AG20443 (cell line): ENCODE measurements at places on chromosomes 3 and 15.

GRCh38 chr3:187085021-187085666, 54.2 kb downstream of the RPL39L start:
- no peak for DNase-seq

DNA sequence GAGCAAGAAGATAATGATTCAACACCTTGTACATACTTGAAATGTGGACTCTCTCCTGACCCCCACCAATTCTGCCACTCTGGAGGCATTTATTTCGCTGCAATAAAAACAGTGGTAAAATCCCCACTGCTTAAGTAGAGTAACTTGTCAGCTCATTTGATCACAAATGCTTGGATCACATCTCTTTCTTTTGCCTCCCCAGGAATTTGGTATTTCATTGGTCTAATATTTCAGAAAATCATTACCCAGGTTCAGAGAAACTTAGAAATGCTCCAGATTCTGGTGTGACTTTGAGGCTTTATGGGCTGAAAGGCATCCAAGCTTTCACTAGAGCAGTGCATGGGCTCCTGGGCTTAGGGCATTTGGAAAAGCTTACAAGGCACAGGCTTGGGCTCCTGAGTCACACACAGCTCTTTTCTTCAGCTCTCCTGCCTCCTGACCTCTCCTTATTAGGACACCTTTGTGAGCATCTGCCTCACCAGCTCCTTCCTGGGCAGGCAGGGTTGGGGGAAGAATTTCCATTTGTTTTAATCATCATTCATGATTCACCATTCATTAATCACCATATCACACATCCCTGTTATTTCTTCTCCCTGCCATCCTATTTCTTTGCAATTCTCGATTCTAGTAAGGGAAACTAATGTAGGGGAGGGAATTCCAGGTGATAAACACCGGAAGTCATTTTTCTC, 22.5 kb downstream of the CDCP1 start:
- peak; percentile 74 for DNase-seq

DNA sequence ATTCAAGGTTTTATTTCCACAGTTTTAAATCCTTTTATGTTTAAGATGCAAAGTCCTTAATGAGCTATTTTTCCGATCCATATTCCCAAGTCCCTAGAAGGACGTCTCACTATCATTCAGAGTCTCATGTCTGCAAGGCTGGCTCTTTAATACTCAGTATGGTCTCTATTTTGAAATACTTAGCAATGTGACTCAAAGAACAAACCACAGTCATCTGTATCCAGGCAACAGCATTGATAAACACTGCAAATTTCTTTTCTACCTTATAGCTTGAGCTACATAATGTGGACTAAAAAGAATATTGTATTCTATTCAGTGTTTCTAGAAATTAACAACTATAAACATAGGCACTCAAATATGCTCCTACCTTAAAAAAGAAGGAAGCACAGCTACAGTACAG, 588.3 kb upstream of the NAALADL2 start:
- DNase-seq: peak; percentile 64

DNA sequence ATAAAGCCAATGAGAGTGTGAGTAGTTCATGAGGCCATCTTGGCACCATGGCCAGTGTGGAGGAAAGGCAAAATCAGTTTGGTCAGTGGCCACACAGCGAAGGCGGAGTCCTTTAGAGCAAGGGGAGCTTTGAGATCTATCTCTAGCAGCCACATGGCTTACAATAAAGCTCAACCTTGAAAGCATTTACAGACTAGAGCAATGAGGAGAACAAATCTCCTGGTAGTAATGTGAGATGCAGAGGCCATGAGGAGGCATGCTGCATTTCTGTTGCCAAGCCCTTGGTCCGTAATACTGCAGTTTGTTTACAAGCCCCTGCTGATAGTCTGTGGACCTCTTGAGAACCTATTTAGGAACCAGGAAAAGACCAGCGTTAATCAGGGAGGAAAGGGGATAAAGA, 381.5 kb upstream of the C2CD4B start:
- DNase-seq: no peak

GRCh38 chr3:16089521-16089920, 85.0 kb upstream of the GALNT15 start:
- no peak for DNase-seq

DNA sequence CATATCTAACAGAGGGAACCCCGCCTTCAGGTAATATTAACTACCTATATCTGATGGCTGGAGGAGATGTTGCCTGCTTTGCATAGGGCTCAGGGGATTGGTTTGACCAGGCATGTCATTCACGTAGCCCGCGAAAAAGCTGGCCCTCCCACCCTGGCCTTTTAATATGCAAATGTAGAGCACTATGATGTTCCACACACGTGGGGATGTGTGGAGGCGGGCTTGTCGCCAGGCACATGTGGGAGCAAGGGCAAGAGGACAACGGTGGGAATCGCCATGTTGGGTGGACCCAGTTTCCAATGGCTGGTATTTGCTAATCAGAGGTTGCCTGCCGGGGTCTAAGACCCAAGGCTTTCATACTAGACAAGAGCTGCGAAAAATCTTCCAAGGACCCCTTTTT, 469.8 kb downstream of the ZPLD1 start:
- DNase-seq: no peak

DNA sequence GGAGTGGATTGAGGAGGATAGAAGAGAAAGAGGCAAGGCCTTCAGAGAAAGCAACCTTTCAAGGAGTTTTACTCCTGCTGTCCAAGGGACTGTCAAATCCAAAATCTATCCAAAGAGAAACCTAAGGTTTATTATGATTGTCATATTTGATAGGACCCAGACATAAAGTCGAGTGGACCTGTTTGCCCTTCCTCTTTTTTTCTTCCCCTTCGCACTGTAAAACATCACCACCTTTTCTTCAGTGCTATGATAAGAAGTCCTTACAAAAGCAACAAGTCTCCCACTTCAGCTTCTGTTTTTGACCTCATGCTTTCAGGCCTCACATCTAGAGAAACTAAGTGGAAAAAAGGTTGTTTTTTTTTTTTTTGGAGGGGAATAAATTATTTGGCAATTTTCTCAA, 73.0 kb downstream of the TRPC1 start:
- no peak for DNase-seq

DNA sequence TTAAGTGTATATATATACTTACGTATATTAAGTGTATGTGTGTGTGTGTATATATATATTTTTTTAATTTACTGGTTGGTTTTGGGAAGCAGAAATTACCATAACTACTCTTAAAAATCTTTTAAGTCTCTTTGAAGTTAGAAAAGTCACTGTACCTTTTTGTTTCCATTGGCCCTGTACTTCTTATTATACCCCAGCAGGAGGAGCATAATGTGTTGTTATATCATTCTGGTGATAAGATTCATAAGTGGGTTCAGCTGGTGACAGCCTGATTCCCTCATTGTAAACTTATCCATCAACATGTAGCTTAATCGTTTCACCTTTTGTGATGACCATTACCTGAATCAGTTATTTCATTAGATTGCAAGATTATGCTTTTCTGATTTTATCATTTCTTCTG, 30.8 kb downstream of the MLH1 start:
- DNase-seq: peak; percentile 28

DNA sequence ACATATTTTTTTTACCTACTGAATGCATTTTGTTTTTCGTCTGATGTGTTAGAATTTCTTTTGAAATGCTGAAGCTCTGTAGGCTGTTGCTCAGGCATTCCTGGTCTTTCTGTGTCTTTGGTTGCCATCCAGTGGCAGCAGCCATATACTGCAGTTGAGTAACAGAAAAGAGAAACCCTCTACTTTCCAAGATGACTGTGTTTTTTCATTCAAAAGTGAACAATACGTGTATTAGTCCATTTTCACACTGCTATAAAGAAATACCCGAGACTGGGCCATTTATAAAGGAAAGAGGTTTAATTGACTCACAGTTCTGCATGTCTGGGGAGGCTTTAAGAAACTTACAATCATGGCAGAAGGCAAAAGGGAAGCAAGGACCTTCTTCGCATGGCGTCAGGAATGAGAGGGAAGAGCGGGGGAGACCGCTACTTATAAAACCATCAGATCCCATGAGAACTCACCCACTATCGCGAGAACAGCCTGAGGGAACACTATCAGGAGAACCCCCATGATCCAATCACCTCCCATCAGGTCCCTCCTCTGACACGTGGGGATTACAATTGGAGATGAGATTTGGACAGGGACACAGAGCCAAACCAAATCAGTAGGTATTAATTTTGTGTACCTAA, 4.7 kb upstream of the GOLGA8B start:
- peak; percentile 72 for DNase-seq

DNA sequence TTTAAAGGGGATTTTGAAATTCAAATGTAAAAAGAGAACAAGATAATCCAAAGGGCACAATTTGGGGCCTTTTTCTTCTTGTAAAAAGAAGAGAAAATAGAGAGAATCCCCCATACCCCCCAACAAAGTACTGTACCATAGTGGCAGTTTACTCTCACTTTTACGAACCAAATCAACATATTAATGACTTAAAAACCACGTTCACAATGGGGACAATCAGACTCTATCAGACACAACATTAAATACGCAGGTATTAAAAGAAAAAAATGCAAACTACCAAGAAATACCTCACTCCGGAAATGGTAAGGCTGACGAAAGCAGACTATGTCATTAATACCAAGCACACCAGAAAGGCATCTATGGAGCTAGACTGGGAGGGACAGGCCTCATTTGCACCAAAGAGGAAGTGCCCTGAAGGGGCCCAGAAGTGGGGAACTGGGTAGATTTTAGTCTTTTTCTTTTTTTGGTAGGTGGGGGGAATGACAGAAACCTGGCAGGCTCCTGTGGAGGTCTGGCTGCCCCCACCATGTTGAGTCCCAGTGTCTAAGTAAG, 134.3 kb downstream of the TIGIT start:
- DNase-seq: no peak

GRCh38 chr3:147431751-147432150, 22.6 kb downstream of the ZIC1 start:
- peak; percentile 30 for DNase-seq

DNA sequence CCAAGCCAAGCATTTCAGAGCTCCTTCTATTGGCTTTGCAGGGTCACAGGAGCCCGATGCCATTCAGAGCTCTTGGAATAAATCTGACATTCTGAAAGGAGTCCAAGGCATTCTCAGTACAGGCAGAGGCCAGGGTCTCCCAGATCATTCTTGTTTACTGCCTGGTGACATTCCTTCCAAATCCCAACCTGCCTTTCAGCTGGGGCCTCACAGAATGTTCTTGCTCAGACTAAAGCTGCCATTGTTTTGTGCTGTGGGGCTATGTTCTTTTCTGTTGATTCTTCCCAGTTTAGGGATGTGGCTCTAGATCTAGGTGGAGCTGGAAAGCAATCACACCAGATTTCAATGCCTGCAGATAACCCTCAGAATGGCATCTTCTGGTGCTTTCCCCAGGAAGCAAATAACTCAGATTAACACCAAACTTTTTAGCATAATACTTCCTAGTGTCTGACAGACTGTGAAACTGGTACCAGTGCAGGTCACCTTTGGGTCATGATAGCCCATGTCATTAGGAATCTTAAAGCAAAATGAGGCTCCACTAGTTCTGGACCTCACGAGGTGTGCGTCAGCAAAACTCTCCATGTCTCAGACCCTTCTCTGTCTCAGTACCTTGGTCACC, 166.9 kb downstream of the CHST2 start:
- no peak for DNase-seq

- DNase-seq: peak; percentile 88
Observed at GRCh38 chr3:100525753-100526612, 33.6 kb downstream of the TMEM45A start.

DNA sequence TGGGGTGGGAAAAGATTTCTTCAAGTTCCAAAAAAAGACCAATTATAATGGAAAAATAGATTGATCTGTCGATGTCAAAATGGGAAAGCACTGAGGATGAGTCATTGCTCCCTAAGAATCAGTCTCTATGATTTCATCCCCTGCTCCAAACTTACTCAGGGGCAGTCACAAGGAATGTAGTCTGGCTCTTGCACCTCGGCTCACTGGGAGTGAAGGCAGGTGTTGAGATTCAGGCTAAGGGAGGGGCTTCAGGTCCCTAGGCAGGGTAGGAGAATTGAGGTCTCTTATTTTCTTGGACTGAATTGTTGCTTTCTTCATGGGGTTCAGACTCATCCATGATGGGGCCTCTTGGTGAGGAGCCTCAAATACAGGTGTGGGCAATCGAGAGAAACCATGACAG, 14.2 kb downstream of the ESYT3 start:
- DNase-seq: no peak

DNA sequence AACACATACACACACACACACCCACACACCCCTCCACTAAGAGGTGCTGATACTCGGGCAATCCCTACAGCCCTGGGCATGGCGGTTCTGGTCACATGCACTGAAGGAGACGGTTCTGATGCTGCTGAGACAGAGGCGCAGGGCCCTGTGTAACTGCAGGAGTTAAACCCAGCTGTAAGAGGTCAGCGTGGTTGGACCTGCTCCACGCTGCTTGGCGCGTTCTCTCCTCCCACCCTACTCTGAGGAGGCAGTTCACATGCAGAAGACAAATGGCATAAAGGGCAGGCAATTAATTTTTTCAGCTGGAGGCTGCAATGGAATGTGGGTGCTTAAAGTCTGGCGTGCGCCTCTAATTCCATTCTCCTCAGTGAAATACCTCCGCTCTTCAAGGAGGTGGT, 35.2 kb downstream of the GRK7 start:
- DNase-seq: no peak

- peak; percentile 84 for DNase-seq
Observed at GRCh38 chr15:70795311-70795665, 31.9 kb upstream of the UACA start.

- no peak for DNase-seq
Observed at GRCh38 chr3:23115171-23115877, 87.8 kb upstream of the UBE2E2 start.

- no peak for DNase-seq
Observed at GRCh38 chr15:68606375-68606774, 27.6 kb downstream of the CORO2B start.

- DNase-seq: no peak
Observed at GRCh38 chr15:80585544-80586018, 109.5 kb upstream of the ABHD17C start.

DNA sequence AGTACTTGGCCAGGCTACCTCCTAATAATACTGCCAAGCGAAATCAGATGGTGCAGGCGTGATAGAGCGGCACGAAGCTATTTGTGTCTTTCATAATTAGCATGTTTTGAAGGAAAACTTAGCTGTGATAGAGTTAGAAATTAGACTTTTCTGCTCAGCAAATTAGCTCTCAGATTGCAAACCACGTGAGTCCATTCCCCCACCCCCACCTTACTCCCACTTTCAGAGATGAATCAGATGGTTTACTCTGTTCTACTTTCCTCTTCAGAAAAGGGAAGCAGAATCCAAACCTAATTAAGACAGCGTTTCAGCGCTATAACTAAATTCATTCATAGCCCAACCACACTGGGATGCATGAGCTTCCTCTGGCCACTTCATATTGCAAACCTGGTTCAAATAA, 214.6 kb downstream of the SLCO3A1 start:
- DNase-seq: no peak
